ENCODE measurements at places on chromosomes 3 and 15.

DNA sequence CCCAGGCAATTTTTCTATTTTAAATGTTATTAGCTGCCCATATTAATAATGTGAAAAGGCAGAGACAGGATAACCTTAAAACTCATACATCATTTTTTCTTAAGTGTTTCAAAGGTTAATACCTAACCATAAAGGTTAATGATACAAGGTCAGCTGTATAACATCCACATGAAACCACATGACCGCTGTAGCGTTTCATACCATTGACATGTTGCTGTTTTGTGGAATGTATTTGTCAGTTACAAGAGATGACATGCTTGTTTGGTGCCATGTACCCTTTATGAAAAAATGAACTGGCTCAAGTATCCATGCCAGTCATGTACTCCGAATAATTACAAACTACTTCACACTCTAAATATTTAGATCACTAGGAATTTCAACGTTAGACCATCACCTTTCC, 207.4 kb downstream of the FMN1 start:
- no peak for DNase-seq

DNA sequence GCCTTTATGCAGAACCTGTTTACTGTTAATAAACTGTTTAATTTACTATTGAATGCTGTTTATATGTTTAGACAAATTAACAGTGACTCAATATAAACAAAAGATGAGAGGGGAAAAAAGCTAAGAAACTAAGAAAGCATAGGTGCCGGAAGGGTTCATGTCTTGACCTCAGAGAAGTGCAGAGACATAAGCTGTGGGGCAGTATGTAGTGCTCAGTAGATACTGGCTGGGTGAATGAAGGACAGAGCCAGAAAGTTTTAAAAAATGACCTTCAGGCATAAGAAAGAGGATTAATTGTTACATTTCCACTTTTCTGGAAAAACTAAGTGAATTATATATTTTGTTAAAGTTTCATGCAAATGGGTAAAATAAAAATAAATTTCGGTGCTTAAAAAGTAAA, 14.2 kb downstream of the SERPINI1 start:
- DNase-seq: no peak

GRCh38 chr3:178562143-178562946, 26.1 kb downstream of the KCNMB2 start:
- no peak for DNase-seq

- DNase-seq: no peak
Observed at GRCh38 chr3:69547461-69547880, 161.6 kb upstream of the FRMD4B start.

GRCh38 chr3:156705761-156706616, 31.6 kb downstream of the TIPARP start:
- no peak for DNase-seq

GRCh38 chr3:33119891-33120290, 6.1 kb downstream of the CRTAP start:
- DNase-seq: no peak

- DNase-seq: no peak
Observed at GRCh38 chr3:44926172-44926571, 49.8 kb downstream of the ZDHHC3 start.

GRCh38 chr15:88497109-88497765, 29.7 kb downstream of the MRPS11 start:
- DNase-seq: no peak

DNA sequence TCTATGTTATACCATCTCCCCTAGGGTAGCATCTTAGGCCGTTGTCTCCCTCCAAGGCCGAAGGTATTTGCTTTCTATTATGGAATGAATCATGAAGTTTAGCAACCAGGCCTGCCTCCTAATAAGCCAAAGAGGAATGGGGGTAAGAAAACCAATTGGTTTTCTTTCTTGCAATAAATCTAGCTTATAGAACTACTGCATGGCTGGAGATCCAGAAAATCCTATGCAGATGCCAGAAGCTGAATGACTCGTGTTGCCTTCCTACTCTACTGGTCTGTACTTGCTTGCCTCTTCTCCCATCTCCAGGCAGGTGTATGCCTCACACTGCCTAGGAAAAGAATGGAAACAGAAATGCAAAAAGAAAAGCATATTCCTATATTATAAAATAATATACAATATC, 31.1 kb upstream of the IL16 start:
- DNase-seq: no peak

DNA sequence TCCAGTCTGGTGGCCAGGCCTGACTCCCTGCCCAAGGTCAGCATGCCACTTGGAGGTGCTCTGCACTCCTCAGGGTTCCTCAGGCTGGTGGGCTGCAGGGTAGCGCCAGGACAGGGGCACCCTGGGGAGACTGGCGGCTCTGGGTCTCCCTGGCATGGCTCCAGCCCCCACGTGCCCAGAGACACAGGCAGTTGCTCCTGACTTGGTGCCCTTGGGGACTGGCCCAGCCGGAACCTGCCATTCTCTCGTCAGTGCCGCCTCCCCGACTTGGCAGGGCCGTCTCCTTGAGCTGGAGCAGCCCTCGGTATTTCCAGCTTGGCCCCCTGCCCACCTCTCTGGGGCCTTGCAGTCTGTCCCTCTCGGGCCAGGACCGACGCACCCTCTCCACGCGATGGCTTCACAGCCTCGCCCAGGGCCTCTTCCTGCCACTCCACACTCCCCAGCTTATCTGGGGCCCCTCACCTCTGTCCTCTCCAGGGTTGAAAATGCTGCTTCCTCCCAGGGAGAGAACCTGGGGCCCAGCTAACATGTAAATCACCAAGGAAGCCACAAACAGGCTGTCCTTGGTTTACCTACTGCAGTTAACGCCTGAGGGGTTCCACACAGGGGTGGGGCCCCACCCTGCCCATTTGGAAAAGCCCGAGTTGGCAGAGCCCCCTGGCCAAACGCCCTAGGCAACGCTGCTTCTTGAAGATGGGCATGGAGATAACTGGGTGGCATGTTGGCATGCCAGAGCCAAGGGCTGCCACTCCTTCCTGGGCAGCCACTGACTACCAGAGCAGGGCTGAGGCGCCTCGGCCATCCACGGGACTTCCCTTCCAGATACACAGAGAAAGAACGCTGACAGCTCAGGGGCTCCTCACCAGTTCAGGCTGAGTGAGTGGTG, 61.4 kb downstream of the SMAD6 start:
- DNase-seq: no peak

- DNase-seq: peak; percentile 77
Observed at GRCh38 chr3:11591391-11592282, 52.1 kb downstream of the VGLL4 start.

DNA sequence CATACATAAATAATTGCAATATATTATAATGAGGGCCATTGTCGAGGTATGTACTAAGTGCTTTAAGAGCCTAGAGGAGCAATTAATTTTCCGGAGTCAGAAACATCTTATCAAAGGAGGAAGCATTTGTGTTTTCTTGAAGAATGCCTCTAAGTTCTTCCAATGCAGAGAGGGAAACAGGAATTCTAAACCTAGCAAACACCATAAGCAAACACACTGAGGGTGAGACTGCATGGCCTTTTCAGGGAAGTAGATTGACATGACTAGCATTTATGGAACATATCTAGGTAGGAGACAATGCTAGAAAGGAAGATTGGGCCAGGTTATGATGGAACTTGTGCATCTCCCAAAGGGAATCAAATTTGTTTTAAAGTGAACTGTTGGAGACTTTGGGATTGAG, 7.2 kb upstream of the PLCL2 start:
- no peak for DNase-seq

DNA sequence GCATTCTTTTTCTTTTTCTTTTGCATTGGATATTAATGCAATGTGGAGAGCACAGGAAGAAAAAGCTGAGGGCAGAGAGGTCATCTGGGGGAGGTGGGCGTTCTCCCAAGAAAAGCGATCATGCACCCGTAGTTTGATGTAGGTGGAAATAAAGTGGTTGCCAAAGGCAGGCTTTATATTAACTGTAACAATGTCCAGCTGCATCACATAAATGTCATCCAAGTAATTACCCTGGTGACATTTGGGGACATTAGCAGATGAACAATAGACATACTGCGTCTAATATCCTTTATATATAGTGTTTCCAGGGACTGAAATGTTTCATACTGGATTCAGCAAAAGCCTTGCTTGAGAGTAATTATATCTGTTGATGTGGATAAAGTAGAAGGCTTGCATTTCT, 135.5 kb downstream of the CNTN6 start:
- no peak for DNase-seq

GRCh38 chr3:106059953-106060517, 191.2 kb upstream of the CBLB start:
- no peak for DNase-seq

DNA sequence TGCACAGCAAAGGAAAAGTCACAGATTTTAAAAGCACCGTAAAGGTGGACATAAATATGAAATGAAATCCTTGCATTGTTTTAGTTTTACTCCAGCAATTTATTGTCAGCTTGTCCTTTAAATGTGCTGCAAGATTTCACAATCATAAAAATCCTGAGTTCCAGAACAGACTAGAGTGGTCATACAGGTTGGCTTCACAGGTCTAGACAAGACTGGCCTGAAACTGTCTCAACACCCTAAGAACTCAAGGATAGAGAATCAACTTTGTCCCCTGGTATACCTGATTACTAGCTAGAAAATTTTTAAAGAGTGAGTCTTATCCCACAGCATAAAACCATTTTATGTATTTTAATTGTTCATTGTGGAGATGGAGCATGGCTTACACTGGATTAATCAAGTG, 521.7 kb upstream of the MCTP2 start:
- DNase-seq: no peak

GRCh38 chr3:144119633-144120032, 148.0 kb downstream of the DIPK2A start:
- no peak for DNase-seq

DNA sequence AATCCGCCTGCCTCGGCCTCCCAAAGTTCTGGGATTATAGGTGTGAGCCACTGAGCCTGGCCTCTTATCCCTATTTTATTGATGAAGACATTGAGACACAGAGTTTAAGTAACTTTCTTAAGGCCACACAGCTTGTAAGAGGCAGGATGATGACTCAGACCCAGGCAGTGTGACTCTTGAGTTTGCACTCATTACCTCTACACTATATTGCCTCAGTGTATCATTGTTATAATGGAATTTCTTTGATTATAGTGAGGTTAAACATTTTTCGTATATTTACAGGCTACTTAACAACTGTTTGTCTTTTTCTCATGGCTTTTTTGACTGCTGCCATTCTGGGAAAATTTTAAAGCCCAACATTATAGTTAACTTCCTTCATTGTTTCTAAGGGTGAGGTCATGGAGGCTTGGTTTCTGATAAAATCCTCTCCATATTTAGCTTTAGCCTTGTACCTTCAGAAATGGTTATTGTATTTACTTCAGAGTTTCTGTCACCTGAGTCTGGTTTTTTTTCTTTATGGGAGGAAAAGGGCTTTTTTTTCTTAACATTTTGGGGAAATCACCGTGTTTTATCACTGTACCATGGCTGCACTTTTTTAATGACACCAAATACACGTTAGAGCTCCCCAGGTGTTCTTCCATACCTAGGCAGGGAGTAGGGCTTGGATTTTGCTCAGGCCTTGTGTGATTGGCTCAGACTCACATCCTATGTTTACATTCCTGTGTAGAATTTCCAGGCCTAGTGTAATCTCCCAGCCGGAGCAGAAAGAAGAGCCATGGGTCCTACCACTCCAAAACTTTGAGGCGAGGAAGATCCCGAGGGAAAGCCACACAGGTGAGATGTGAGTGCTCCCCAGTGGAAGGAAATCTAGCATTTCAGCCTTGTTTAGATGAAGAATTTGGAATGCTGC, 6.3 kb downstream of the ZNF774 start:
- DNase-seq: no peak

DNA sequence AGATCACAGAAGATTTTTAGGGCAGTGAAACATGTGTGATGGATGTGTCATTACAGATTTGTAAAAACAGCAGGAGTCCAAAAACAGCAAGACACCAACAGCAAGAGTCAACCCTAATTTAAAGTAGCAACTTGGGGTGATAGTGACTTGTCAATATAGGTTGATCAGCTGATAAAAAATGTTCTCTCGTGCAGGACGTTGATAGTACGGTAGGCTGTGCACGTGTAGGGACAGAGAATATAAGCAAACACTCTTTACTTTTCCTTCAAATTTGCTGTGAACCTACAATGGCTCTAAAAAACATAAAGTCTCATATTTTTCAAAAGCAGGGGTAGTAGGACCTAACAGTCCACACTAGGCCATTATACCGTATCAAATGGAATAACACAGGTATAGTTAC, 120.8 kb downstream of the STAG1 start:
- no peak for DNase-seq

DNA sequence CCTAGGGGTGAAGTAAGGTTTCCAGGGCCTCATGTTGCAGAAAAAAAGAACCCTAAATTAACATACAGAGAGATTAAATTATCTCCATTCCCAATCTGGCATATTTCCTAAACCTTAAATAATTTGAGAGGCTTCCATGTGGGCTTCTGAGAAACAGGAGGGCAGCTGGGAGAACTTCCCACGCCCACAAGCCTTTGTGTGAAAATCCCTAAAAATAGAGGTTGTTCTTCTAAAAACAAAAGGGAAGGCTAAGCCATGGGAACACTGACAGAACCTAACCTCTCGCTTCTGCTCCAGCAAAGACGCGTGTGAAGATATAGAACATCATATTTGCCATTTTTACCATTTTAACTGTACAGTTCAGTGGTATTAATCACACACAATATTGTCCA, 812 bp upstream of the SLC12A8 start:
- no peak for DNase-seq

DNA sequence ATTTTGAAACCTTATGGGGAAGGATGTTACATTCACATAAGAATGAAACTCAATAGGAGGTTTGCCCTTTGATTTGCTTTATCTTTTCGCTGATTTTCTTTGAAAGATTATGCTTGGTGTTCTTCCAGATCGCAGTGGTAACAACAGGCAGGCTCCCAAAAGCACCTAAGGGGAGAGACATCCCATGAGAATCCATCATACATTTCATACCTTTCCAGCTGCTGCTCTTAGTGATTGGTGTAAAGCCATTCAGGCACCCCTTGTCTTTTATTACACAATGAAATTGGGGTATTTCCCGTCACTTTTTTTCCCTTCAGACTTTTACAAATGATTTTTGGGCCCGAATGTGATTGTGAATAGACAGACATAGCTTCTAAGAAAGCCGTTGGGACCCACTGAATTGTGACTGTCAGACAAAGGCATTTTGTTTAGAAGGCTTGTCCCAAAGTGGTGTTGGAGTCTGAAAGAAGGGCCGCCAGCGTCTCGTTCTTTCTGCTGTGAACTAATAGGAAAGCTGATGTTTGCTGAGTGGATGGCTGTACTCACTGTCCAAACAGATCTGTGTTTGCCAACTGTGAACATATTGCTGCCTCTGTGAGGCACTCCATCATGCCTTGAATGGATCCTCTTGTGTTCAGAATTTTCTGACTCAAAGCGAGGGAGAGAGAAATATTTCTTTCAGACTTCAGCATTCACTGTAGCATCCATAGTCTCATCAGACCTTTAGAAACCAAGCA, 164.3 kb downstream of the FNDC3B start:
- DNase-seq: no peak

- no peak for DNase-seq
Observed at GRCh38 chr3:100602506-100603444, 6.6 kb upstream of the ADGRG7 start.

- no peak for DNase-seq
Observed at GRCh38 chr3:58419780-58420507, 13.7 kb downstream of the PDHB start.

- no peak for DNase-seq
Observed at GRCh38 chr3:125552401-125552800, 32.4 kb upstream of the SNX4 start.

Measured in iPS-NIHi11 (cell line).